Right hindlimb (tissue), 1 donor: ENCODE measurements at places on chromosomes 6 and 20.

DNA sequence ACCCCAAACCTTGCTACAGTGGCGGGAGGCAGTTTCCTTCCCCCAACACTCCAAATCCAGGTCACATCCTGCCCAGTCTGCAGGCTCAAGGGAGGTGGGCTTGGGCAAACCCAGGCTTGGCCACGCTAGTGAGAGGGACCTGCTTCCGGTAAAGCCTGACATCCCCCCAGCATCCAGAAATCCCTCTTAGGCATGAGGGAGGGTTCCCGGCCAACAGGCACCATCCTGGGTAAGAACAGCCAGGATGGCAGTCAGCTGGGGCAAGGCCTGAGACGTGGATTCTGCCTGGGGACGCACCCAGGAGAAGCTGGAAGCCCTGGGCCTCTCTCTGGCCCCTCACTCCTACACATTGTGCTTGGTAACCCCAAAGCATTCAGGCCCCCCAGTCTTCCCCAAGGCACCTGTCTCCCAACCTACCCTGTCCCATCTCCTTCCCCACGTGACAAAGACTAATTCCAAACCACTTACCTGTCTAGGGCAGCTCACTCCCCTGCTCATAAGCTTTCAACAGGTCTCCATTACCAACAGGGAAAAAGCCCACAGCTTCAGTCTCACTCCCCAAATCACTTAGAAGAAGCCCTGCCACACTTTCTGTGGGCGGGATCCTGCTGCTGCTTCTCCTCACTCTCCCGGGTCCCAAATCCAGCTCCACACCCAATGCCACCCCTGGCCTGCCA, 2.1 kb downstream of the C20orf144 start:
- DNase-seq = no peak

GRCh38 chr20:18272451-18272850, 15.9 kb upstream of the ZNF133 start:
- no peak for DNase-seq

- DNase-seq = no peak
Measured at GRCh38 chr6:15451738-15452137, 205.9 kb downstream of the JARID2 start.

DNA sequence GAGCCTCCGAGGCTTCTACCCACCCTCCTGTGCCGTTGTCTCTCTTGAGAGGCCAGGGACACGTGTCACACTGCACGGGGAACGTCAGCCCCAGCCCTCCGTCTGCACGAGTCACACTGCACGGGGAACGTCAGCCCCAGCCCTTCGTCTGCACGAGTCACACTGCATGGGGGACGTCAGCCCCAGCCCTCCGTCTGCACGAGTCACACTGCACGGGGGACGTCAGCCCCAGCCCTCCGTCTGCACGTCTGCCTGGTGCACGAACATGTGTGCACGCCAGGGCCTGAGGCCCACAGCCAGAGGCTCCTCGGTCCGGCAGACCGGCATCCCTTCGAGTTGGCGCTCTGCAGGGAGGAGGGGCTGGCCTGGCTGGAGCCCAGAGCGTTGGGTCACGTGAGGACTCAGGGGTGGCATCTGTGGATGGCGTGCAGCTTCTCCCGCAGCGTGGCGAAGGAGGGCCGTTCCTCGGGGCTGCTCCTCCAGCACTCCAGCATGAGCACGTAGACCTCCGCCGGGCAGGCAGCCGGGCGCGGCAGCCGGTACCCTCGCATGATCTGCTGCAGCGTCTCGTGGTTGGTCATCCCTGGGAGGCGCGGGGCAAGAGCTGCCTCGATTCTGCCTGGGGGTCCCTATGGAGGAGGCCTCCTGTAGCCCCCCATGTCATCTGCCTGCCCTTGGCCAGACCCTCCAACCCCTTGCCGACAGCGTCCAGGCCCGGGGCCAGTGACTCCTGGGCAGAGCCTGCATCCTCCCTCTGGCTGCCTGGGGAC, 3.4 kb upstream of the PTK6 start:
- DNase-seq = no peak

GRCh38 chr6:109979033-109979921, 1.2 kb downstream of the GPR6 start:
- DNase-seq = no peak

DNA sequence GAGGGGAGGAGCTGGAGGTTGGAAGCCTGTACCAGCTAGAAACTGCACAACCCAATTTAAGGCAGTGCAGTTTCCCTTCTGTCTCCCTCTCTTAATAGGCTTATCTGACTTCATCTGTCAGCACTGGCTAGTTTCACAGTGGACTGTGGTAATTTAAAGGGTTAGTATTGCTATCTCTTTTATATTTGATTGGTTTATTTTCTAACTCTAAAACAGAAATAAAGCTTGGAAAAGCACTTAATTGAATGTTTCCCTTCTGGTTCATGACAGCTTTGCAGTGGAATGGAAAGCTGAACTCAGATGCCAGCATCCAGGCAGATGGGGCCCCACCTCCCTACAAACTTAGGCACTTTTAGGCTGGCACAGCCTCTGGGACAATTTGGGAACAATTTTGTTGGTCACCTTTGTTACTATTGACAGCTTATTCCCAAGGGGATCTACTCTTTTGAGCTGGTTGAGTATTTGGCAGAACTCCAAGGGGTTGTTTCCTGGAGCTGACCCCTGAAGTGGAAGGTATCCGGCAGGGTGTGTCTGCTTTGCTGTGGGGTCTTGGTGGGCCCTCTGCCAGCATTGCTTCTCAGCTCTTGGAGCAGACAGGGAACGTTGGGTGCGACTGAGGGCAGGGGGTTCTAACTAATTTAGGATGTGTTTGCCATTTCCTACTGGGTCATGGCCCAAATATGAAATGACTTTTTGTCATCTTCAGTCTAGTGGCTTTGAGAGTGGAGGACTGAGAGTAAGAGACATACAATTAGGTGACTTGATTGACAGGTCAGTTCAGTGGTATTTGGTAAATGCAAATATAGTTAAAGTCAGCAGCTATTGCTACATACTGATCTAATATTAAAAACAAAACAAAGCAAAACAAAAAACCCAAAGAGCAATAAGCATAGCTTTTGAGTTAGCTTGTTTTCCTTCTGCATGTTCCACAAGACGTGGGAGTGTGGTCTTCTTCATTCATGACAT, 9.3 kb downstream of the SH3BGRL2 start:
- DNase-seq = no peak

- DNase-seq = no peak
Measured at GRCh38 chr6:87975561-87975960, 72.1 kb upstream of the SPACA1 start.

DNA sequence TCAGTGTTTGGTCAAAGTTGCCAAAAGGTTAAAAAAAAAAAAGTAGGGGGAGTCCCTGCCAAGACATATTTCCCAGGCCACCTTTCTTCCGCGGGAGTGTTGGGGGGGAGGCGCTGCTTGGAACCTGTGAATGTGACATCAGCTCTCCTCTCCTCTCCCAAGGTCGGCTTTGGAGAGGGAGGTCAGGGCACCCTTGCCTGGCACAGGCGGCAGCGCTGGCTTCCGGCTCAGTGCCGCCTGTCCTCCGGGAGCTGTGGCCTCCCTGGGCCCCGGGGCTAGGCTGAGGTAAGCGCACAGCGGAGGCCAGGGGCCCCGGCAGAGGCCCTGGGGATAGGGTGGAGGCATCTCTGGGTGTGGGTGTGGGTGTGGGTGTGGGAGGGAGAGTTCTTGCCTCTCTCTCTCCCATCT, 1.9 kb upstream of the EDN1 start:
- no peak for DNase-seq

GRCh38 chr6:127918506-127919427, 17.9 kb upstream of the THEMIS start:
- DNase-seq = no peak

- DNase-seq = no peak
Measured at GRCh38 chr20:6663751-6664388, 103.6 kb upstream of the BMP2 start.

DNA sequence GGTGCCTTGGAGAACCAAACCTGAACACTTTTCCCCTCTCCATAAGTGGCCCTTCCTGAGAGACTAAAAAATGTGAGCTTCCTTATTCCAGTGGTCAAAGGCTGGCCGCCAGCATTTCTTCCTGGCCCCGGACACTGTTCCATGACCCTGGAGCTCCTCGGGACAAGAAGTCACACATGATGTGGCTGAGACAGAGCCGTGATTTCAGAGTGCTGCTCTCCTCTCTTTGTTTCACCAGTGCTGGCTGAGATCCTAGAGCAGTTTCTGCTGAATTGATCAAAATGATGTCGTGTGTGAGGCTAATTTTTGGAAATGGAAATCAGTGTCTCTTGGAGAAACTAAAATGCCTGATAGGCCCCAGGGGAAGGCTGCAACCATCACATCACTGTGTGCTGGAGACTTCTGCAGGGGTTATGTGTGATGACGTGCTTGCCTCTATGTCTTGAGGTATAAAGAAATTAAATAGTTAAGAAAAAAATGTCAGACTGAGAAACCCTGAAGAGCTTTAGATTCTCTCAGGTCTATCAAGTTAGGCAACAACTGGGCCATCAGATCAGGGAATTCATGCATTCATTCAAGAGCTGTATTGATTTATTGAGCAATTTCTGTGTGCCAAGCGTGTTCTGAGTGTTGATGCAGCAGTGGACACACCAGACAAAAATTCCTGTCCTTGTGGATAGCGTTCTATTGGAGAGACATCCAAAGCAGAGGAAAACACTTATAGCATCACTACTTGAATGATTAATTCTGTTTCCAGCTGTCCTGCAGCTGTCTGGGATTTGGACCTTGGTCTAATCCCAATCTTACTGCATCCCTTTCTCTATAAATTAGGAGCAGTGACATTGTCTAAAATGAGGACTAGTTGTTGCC, 72.7 kb upstream of the CCN6 start:
- peak; percentile 57 for DNase-seq

GRCh38 chr6:118725944-118726343, 74.6 kb upstream of the CEP85L start:
- no peak for DNase-seq

- DNase-seq = peak; percentile 61
Measured at GRCh38 chr6:129709196-129709768, 695 bp downstream of the ARHGAP18 start.
